ENCODE measurements at places on chromosomes 11 and 22. TPM values are rescaled to one million over a fixed set of nuclear protein-coding genes. Genes with fewer than 3 reads are reported as not detected.

Gene C1QTNF5
- 10.7 TPM for total RNA-seq

Gene VPS11
- 20.7 TPM for total RNA-seq

Gene TSPAN32
- under 0.01 TPM for total RNA-seq

Gene TSPAN18
- total RNA-seq: not detected

Gene STX5
- 59.2 TPM for total RNA-seq

Gene TRPC6
- under 0.01 TPM for total RNA-seq

Gene C1QTNF4
- total RNA-seq: 2.6 TPM

Gene BLID
- not detected for total RNA-seq

Gene LDLRAD3
- total RNA-seq: 7.8 TPM

Gene OR5P2
- total RNA-seq: not detected

Gene SYT9
- total RNA-seq: 0.18 TPM
